Activated CD4-positive, alpha-beta T cell treated with anti-CD3 and anti-CD28 coated beads, Interleukin-2, amount 10 ng/mL, durations not matched to agents 24 days and 14 days (primary cell): ENCODE measurements at places on chromosomes 1 and 21. TPM values are rescaled to one million over a fixed set of nuclear protein-coding genes. Genes with fewer than 3 reads are reported as not detected.
A peak's percentile ranks its signal among the peaks of the same experiment; 100 is the strongest.

- no peaks in the 10 kb centered on the region for H3K27me3 ChIP-seq
- peak overlapping the region; percentile 7 for H3K27ac ChIP-seq
- H3K4me1 ChIP-seq, result peaks cover 35% of the 10 kb centered on the region
- H3K4me3 ChIP-seq, result no peak overlapping the region
- peaks cover 56% of the 10 kb centered on the region for H3K36me3 ChIP-seq
- no peak for DNase-seq
These were observed 9.7 kb downstream of the CA6 start for GRCh38 chr1:8955406-8955805.

- no peaks in the 10 kb centered on the region for H3K27me3 ChIP-seq
- no peak for DNase-seq
- H3K36me3 ChIP-seq, result no peaks in the 10 kb centered on the region
- H3K4me1 ChIP-seq, result no peaks in the 10 kb centered on the region
- no peak overlapping the region for H3K4me3 ChIP-seq
- no peak overlapping the region for H3K27ac ChIP-seq
These were observed 54.1 kb downstream of the CHD5 start for GRCh38 chr1:6126028-6126427.

Gene S100A13
- 3.1 and 3.2 TPM in 2 replicates for total RNA-seq

Gene PKN2
- total RNA-seq, result 24.1 and 25.1 TPM in 2 replicates

GRCh38 chr1:192888574-192888973 is 79.7 kb downstream of the RGS2 start:
- H3K36me3 ChIP-seq, result no peaks in the 10 kb centered on the region
- no peaks in the 10 kb centered on the region for H3K27me3 ChIP-seq
- no peak overlapping the region for H3K27ac ChIP-seq
- H3K4me3 ChIP-seq, result no peak overlapping the region
- no peaks in the 10 kb centered on the region for H3K4me1 ChIP-seq

Gene C8A
- total RNA-seq, result not detected in 2 replicates

Gene LCE1D
- not detected in 2 replicates for total RNA-seq

Gene MFAP2
- not detected in 2 replicates for total RNA-seq

DNA sequence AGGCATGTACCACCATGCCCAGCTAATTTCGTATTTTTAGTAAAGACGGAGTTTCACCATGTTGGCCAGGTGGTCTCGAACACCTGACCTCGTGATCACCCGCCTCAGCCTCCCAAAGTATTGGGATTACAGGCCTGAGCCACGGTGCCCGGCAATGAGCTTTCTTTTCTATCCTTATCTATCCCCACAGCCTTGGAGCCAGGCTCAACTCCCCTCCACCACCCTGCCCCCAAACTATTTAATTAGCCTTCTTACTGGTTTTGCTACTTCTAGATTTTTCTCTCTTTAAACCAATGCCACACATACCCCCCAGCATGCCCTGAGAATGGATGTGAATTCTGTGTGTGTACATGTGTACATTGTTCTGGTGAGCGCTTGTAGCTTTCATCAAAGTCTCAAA is 5.7 kb upstream of the VANGL2 start:
- H3K4me3 ChIP-seq, result no peak overlapping the region
- H3K27ac ChIP-seq, result no peak overlapping the region
- no peak for DNase-seq
- no peaks in the 10 kb centered on the region for H3K36me3 ChIP-seq

DNA sequence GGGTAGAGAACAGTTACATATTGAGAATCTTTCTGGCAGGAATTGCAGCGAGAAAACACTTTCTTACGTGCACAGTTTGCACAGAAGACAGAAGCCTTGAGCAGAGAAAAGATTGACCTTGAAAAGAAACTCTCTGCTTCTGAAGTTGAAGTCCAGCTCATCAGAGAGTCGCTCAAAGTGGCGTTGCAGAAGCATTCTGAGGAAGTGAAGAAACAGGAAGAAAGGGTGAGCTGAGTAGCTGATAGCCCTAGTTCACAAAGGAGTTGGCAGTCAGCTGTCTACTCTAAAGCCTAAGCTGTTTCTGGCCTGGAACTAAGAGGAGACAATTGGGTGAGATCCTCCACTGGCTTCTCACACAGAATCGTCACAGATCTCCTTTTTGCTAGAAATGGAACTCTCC is 20.3 kb upstream of the SH3BGRL3 start:
- no peak overlapping the region for H3K27ac ChIP-seq
- H3K36me3 ChIP-seq, result peaks cover 71% of the 10 kb centered on the region
- H3K4me3 ChIP-seq, result no peak overlapping the region
- no peak for DNase-seq
- no peaks in the 10 kb centered on the region for H3K27me3 ChIP-seq

Gene KRTAP7-1
- total RNA-seq, result not detected in 2 replicates

DNA sequence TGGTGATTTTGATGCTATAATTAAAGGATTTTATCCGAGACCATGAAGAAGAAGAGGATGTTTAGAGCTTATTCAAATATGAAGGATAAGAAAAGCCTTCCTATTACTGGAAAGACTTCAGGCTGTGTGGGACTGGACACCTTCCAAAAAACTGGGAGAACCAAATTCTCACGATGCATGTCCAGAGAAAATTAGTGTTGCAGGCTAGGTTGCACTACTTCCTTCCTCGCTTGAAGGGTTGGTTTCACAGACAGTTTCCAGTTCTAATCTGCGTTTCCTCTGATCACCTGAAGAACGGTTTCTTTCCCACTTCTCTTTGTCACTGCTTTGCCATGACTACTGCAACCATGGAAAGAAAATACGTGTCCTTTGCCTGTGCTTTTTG is 2.0 kb downstream of the MTARC2 start:
- no peak for DNase-seq
- peaks cover 3% of the 10 kb centered on the region for H3K4me1 ChIP-seq
- H3K27ac ChIP-seq, result no peak overlapping the region
- H3K36me3 ChIP-seq, result no peaks in the 10 kb centered on the region
- H3K27me3 ChIP-seq, result peaks cover 59% of the 10 kb centered on the region

- no peak overlapping the region for H3K27ac ChIP-seq
- H3K4me1 ChIP-seq, result no peaks in the 10 kb centered on the region
- peaks cover 9% of the 10 kb centered on the region for H3K27me3 ChIP-seq
- no peaks in the 10 kb centered on the region for H3K36me3 ChIP-seq
- DNase-seq, result no peak
These were observed 95.7 kb upstream of the WNT4 start for GRCh38 chr1:22238356-22239224.

GRCh38 chr21:28215214-28215954 is 777.3 kb downstream of the LTN1 start:
- H3K27me3 ChIP-seq, result no peaks in the 10 kb centered on the region
- no peak overlapping the region for H3K4me3 ChIP-seq

Gene LRRN2
- 0.05 TPM in 1 of 2 replicates, not detected in the other for total RNA-seq

DNA sequence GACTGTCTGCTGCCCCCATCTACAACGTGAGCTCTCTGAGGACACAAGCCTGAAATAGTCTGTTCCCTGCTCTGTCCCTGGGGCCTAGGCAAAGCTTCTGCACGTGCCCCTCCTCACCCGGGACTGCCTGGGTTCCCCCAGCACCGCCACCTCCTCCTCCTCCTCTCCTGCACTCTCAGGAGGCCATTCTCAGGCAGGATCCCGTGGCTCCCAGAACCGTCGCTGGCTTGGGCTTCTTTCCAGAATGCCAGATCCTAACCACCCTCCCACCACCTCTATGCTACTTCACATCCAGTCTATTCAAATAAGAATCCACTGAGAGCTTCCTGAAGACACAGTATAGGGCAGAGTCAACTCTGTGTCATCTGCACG is 11.2 kb downstream of the NPHP4 start:
- H3K4me1 ChIP-seq, result peaks cover 28% of the 10 kb centered on the region
- H3K27ac ChIP-seq, result no peak overlapping the region
- no peaks in the 10 kb centered on the region for H3K27me3 ChIP-seq
- no peak for DNase-seq
- no peak overlapping the region for H3K4me3 ChIP-seq
- H3K36me3 ChIP-seq, result peaks cover 29% of the 10 kb centered on the region

Gene CYYR1
- not detected in 2 replicates for total RNA-seq

Gene JAM2
- total RNA-seq, result 0.33 and 0.36 TPM in 2 replicates

GRCh38 chr1:185861630-185862029 is 127.4 kb downstream of the HMCN1 start:
- no peaks in the 10 kb centered on the region for H3K36me3 ChIP-seq
- H3K27me3 ChIP-seq, result peaks cover 2% of the 10 kb centered on the region
- no peaks in the 10 kb centered on the region for H3K4me1 ChIP-seq

- no peak overlapping the region for H3K4me3 ChIP-seq
- no peak overlapping the region for H3K27ac ChIP-seq
- no peaks in the 10 kb centered on the region for H3K27me3 ChIP-seq
- no peaks in the 10 kb centered on the region for H3K4me1 ChIP-seq
- no peak for DNase-seq
These were observed 198.2 kb upstream of the APP start for GRCh38 chr21:26368591-26369320.

- H3K36me3 ChIP-seq, result no peaks in the 10 kb centered on the region
- no peak overlapping the region for H3K27ac ChIP-seq
- H3K27me3 ChIP-seq, result no peaks in the 10 kb centered on the region
- no peak overlapping the region for H3K4me3 ChIP-seq
- no peaks in the 10 kb centered on the region for H3K4me1 ChIP-seq
- no peak for DNase-seq
These were observed 194.3 kb upstream of the RGS18 start for GRCh38 chr1:191963781-191964455.

GRCh38 chr1:2489615-2490014 is 13.5 kb downstream of the PLCH2 start:
- H3K27me3 ChIP-seq, result no peaks in the 10 kb centered on the region
- no peak overlapping the region for H3K27ac ChIP-seq
- peaks cover 2% of the 10 kb centered on the region for H3K4me1 ChIP-seq
- H3K4me3 ChIP-seq, result no peak overlapping the region

DNA sequence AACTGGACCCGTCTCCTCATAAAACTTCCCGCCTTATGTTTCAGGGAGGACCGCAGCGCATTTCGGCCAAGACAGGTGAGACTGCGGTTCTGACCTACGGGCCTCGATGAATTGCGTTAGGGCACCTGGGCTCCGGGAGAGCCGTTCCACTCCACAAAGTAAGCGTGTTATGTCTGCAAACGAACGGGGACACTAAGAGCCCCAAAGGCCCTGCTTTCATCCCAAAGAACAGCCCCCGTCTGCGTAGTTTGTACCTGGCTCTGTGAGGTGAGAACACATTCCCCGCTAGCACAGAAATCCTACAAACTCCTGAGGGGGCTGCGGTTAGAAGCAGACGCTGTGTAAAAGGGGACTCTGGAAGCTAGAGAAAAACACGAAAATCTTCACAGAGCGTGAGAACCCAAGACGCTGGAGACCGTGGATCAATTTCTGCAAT is 41.6 kb upstream of the PPIAL4F start:
- peaks cover 2% of the 10 kb centered on the region for H3K27me3 ChIP-seq
- peak overlapping the region; percentile 98 for H3K27ac ChIP-seq
- H3K4me1 ChIP-seq, result peaks cover 22% of the 10 kb centered on the region
- H3K4me3 ChIP-seq, result peak overlapping the region; percentile 87
- no peaks in the 10 kb centered on the region for H3K36me3 ChIP-seq
- DNase-seq, result peak; percentile 77

DNA sequence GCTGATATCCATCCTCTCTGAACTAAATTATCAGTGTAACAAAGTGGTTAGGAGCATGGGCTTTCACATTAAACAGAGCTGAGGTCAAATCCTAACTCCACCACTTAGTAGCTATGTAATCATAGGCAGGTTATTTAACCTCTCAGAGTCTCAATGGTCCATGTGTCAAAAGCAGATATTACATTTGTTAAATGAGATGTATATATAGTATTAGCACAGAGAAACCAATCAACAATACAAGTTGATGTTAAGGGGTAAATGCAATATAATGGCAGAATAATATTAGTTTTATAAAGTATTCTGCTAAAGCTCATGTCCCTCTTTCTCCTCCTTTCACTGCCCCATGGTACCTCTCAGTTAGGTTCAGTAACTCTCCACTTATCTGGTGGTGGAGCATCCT is 27.2 kb downstream of the DBT start:
- H3K27me3 ChIP-seq, result no peaks in the 10 kb centered on the region
- H3K4me3 ChIP-seq, result no peak overlapping the region
- no peak overlapping the region for H3K27ac ChIP-seq
- peaks cover 26% of the 10 kb centered on the region for H3K36me3 ChIP-seq
- peaks cover 4% of the 10 kb centered on the region for H3K4me1 ChIP-seq

DNA sequence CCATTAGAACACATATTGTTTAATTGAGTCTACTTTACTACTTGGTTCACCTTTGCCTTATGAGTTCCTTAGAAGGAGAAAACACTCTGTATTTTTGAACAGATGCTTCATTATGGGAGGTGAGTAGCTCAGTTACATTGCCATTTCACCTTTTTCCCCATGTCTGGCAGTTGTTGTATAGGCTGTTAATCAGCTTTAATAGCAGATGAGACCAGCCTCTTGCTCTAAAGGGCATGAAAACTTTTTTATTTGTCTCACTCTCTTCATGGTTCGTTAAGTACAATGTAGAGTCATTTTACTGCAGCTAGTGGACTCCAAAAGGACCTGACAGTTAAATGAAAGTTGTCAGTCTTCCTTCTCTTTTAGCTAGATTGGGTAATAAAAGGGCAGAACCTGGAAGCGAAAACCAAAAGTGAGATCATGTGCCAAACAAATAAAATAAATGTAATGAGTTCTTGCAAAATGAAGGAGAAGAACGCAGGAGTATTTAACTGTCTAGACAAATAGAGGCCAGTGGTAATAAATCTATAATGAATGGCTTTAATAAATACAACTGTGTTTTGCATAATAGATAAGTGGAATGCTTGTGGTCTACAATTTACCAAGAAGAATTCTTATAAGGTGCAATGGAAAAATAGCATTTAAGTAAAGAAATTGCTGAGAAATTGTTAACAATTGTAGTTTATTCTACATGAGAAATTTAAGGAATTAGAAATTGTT is 180.0 kb upstream of the NEGR1 start:
- H3K4me3 ChIP-seq, result no peak overlapping the region
- H3K36me3 ChIP-seq, result no peaks in the 10 kb centered on the region
- H3K4me1 ChIP-seq, result no peaks in the 10 kb centered on the region

- no peaks in the 10 kb centered on the region for H3K4me1 ChIP-seq
- no peak for DNase-seq
- no peak overlapping the region for H3K27ac ChIP-seq
- H3K27me3 ChIP-seq, result no peaks in the 10 kb centered on the region
These were observed 59.6 kb downstream of the RNF187 start for GRCh38 chr1:228546541-228547463.

DNA sequence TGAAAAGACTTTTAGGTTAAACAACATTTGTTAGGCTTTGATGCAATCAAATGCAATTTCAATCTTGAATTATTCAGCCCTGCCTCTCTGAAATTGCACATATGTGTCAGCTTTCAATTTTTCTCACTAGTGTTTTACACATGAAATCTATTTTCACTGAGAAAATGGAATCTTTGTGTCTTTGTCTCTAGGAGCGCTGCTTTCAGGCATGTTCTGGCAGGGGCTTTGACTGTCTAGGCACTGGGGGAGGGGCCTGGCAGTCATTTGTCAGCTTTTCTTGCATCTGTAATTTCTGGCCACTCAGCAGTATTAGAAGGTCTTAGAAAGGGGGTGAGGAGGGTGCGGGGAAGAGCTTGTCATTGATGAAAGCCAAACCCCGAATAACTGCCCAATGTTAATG is 264.4 kb downstream of the PTPRC start:
- H3K36me3 ChIP-seq, result peaks cover 49% of the 10 kb centered on the region
- H3K4me1 ChIP-seq, result peaks cover 44% of the 10 kb centered on the region
- H3K27ac ChIP-seq, result peak overlapping the region; percentile 57
- DNase-seq, result no peak
- H3K27me3 ChIP-seq, result no peaks in the 10 kb centered on the region

Gene IL22RA1
- total RNA-seq, result not detected in 2 replicates
